ENCODE measurements at places on chromosomes 6 and 20.

DNA sequence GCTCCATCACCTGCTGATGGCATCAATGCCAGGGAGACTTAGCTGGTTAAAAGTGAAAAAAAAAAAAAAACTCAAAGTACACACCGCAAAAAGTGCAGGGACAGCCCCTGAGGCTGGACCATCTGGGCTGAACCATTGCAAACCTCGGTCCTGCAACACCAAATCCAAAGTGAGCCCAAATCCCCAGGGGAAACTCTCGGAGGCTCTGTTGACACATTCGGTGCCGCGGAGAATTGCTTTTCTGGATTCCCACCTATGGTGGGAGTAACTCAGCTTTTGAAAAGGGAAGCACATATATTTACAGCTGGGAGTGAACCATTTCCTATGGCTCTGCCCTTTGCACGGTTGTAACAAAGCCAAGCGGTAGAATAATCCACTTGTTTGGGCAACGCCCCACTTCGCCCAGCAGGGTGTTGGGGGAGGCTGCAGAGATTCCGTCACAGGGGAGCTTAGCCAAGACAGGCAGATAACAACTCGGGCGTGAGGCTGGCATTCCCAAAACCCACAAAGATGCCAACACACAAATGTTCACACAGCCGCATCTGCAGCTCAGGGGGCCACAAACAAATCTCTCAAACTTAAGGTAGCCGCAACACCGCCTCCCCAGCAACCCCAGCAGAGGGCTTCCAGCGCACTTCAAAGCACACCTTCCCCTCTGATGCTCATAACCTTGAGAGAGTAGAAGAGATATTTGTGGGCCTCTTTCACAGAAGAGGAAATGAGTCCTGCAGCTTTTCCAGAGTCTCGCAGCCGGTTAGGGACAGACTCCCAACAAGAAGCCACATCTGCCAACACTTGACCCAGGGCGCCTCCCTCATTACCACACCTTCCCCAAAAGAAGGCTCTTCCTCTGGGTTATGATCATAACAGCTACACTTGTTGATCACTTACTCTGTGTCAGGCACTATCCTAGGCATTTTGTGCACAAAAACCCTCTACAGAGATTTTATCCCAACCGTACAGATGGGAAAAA lies 11.4 kb downstream of the ZC3H12D start:
- no peak overlapping the region for H3K27ac ChIP-seq
- no peaks in the 10 kb centered on the region for H3K4me1 ChIP-seq
- no peak for DNase-seq
- H3K27me3 ChIP-seq, result peaks cover 21% of the 10 kb centered on the region
- H3K4me3 ChIP-seq, result no peak overlapping the region

DNA sequence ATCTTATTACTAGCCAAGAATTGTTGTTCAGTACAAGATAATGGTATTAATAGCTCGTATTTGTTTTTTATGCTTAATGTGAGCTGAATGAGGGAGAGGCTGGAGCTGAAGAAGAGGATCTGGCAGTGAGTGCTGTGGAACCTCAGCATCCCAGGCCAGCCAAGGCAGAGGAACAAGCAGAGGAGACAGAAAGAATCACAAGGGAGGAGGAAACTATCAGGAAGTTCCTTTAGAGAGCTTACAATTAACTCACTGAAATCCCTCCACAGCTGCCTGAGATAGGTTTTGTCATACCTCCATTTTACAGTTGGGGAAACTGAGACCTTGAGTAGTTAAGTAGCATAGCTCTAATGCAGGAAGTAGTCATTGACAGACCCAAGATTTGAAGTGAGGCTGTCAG lies 39.9 kb upstream of the TULP4 start:
- no peak overlapping the region for H3K4me3 ChIP-seq
- no peaks in the 10 kb centered on the region for H3K27me3 ChIP-seq
- no peaks in the 10 kb centered on the region for H3K36me3 ChIP-seq
- no peak overlapping the region for H3K27ac ChIP-seq
- DNase-seq, result no peak

GRCh38 chr6:48397887-48398286 lies 286.9 kb upstream of the PTCHD4 start:
- H3K4me1 ChIP-seq, result no peaks in the 10 kb centered on the region
- H3K36me3 ChIP-seq, result no peaks in the 10 kb centered on the region
- no peaks in the 10 kb centered on the region for H3K27me3 ChIP-seq

GRCh38 chr20:3900187-3900604 lies 11.0 kb downstream of the PANK2 start:
- H3K4me3 ChIP-seq, result no peak overlapping the region
- no peaks in the 10 kb centered on the region for H3K36me3 ChIP-seq
- H3K27me3 ChIP-seq, result no peaks in the 10 kb centered on the region
- H3K4me1 ChIP-seq, result peaks cover 37% of the 10 kb centered on the region
